Fibroblast of skin of scalp (primary cell): ENCODE measurements at places on chromosomes 6 and 20.

DNA sequence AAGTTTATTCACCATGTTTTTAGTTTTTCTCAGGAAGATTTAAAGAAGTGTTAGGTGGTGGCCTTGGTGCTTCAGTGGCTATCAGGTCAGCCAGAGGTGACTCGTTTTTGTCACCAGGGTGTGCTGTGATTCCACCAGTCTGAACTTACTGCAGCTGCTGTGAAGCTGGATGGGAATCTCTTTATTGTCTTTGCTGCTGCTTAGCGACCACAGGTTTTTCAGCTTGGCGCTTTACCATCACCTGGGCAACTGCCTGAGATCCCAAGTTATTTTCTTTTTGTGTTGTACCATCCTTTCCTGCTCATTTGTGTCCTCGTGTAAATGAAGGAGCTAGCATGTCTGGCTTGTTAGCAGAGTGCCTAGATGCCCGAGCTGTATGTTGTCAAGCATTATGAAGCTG, 146.9 kb downstream of the MACROD2 start:
- DNase-seq, result peak; percentile 33

- no peak for DNase-seq
These were observed 28.6 kb downstream of the RING1 start for GRCh38 chr6:33236852-33237251.

DNA sequence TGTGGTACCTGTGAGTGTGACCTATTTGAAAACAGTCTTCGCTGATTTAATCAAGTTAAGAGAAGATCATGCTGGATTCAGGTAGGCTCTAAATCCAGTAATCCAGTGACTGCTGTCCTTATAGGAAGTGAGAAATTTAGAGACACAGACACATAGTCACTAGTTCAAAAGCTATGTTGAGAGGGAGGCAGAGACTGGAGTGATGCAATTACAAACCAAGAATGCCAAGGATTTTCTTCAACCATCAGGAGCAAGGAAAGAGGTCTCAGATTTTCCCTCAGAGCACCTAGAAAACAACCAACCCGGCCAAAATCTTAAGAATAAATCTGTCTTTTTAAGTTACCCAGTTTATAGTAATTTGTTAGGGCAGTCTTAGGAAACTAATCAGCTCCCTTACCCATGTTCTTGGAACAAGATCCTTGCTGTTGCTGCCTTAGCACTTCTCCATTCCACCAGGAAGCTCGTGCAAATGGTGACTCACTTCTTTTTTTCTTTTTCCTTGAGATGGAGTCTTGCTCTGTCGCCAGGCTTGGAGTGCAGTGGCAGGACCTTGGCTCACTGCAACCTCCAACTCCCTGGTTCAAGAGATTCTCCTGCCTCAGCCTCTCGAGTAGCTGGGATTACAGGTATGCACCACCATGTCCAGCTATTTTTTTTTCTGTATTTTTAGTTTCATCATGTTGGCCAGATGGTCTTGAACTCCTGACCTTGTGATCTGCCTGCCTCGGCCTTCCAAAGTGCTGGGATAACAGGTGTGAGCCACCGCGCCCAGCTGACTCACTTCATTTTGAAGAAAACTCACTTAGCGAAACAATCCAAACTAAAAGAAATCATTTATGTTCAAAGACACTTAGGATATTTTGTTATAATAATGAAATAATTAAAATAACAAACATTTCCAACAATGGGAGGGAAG, 34.4 kb upstream of the ZNF184 start:
- no peak for DNase-seq

- peak; percentile 65 for DNase-seq
These were observed 85.8 kb upstream of the TIAM2 start for GRCh38 chr6:154909311-154909710.

GRCh38 chr20:59966428-59966827, 8.2 kb downstream of the CDH26 start:
- no peak for DNase-seq

DNA sequence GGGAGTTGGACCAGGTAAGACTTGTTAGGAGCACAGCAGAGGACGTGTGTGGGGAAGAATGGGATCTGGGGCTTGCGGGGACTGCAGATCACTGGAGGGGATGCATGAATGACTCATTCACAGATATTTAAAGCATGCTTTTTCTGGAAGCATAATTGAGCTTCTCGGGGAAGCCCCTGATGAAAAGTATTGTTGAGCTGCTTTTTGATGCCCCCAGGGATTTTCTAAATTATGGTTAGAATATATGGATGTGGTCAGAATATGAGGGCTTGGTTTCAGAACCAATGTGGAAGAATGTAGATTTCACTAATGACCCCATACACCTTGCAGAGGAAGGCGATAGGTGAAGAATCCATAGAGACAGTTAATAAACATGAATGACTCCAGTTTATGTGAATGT, 36.1 kb downstream of the GMPR start:
- DNase-seq, result peak; percentile 67

DNA sequence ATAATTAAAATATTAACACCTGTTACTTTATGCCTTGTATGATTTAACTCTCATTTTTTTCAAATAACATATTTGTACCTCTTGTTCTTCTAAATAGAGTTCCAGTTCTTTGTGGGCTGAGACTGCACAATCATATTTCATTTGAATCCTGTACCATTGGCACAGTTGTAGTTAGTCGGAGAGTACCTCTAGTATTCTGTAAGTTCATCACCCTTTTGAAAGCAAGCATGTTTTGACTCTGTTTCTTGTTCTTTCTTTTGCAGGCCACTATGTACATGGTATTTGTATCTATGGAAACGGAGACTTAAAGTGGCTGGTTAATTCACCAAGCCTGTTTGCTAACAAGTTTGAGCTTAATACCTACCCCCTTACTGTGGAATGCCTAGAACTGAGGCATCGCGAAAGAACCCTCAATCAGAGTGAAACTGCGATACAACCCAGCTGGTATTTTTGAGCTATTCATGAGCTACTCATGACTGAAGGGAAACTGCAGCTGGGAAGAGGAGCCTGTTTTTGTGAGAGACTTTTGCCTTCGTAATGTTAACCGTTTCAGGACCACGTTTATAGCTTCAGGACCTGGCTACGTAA, 68.2 kb downstream of the C6orf52 start:
- no peak for DNase-seq

- DNase-seq, result no peak
These were observed 711.9 kb upstream of the EYS start for GRCh38 chr6:66418906-66419305.

GRCh38 chr20:19213946-19214490, 1.6 kb downstream of the SLC24A3 start:
- DNase-seq, result no peak

DNA sequence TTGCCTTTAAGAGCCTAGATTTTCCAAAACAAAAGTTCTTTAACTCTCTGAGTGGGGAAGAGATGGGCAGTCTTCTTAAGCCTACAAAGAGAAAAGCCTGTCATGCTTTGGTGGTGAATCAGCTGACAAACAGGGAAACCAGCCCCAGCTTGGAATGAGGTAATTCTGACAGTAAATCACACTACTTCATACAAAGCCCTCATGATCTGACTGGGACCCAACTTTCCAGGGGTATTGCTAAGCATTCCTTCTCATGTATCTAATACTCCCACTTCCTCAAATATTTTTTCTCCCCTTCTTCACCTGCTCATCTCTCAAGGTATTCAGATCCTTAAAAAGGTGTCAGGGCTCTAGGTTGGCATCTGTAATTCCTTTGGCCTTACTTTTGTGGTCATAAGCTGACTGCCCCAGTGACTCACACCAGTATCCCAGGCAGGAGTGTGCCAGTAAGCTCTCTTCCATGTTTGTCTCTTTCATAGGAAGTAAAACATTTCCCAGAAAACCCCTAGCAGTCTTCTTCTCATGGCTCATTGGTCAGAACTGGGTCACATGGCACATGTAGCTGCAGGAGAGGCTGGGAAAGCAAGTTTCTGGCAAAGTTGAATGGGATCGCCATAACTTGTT, 15.0 kb upstream of the TBC1D22B start:
- DNase-seq, result peak; percentile 99

- DNase-seq, result no peak
These were observed 56.0 kb downstream of the SASH1 start for GRCh38 chr6:148398678-148399077.

DNA sequence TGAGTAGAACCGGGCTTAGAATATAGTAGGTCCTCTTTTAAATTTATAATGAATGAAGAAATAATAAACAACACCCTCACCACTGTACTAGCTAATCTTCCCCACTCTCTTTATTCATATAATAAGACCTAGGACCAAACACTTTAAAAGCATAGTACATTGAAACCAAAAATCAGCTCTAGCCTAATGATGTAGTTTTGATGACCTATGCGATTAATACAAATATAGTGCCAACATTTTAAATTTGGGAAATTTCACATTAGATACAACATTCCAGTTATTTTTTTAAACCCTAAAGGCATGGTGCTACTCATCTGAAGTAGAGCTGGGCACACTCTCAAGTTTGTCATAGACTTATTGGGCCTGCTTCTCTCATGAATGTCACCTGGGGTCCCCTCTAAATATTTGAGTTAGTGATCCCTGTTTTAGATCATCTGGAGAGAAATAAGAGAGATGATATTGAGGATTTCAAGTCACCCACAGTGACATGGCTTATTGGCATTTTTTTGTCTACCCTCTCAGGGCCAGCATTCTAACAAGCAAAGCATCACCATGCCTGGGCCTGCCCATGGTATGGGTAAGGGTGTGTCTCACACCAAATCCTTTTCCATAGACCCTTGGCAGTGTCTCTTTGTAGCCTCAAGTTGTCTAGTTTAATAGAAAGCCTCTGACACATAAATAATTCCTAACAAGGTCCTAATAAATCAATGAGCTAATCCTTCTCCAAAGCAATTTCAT, 319.8 kb downstream of the HIVEP2 start:
- no peak for DNase-seq
